ENCODE measurements at places on chromosomes 6 and 20. TPM values are rescaled to one million over a fixed set of nuclear protein-coding genes. Genes with fewer than 3 reads are reported as not detected.

The GATA5 gene
- not detected for total RNA-seq

The THBS2 gene
- 2.2 TPM for total RNA-seq

The MROH8 gene
- 0.08 TPM for total RNA-seq

The PSORS1C2 gene
- not detected for total RNA-seq

The CTCFL gene
- not detected for total RNA-seq

The SLC22A2 gene
- total RNA-seq: not detected

The SLC35F1 gene
- total RNA-seq: 2.9 TPM

The ANGPT4 gene
- 0.05 TPM for total RNA-seq

The SYTL3 gene
- total RNA-seq: 0.29 TPM

The SLC26A8 gene
- not detected for total RNA-seq

The PTGIS gene
- 0.05 TPM for total RNA-seq

The OGFR gene
- 136 TPM for total RNA-seq

The BNIP5 gene
- total RNA-seq: not detected

The LINC00237 gene
- not detected for total RNA-seq

The FAM83B gene
- total RNA-seq: 0.61 TPM

The SYNJ2 gene
- 19.2 TPM for total RNA-seq

The LHFPL5 gene
- not detected for total RNA-seq

The C6orf52 gene
- 0.82 TPM for total RNA-seq

The DZANK1 gene
- 1.3 TPM for total RNA-seq

The MPIG6B gene
- not detected for total RNA-seq

Data from A375 (cell line).